ENCODE measurements at places on chromosomes 2 and 18.

- DNase-seq: no peak
These were observed 300.3 kb downstream of the MTX2 start for GRCh38 chr2:176569574-176569973.

DNA sequence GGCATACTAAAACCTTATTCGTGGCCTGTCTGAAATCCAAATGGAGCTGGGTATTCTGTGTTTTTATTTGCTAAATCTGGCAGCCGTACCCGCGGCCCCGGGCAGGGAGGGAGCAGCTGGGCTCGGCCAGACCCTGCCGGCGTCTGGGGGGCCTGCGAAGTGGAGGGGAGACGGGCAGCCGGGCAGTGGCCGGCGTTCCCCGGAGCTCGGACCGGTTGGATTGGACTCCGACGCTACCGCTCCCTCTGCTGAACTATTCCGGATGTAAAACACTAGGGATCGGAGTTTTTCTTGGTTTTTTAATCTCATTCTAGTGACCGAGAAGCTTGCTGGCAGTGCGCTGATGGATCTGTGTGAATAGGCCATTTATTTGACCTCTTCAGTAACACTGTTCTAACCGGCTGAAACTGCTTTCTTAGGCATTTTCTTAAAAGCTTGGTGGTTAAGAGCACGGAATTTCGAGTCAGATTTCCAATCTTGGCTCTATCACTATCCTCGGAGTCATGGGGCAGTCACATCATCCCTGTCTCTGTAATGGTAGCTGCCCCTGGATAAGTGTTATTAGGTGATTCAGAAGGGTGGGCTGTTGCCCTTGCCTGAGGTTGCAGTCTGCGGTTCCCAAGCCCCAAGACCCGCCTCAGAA lies 694 bp downstream of the UNC50 start:
- DNase-seq: peak; percentile 28

GRCh38 chr2:117982376-117983033 lies 31.4 kb downstream of the CCDC93 start:
- DNase-seq: no peak

DNA sequence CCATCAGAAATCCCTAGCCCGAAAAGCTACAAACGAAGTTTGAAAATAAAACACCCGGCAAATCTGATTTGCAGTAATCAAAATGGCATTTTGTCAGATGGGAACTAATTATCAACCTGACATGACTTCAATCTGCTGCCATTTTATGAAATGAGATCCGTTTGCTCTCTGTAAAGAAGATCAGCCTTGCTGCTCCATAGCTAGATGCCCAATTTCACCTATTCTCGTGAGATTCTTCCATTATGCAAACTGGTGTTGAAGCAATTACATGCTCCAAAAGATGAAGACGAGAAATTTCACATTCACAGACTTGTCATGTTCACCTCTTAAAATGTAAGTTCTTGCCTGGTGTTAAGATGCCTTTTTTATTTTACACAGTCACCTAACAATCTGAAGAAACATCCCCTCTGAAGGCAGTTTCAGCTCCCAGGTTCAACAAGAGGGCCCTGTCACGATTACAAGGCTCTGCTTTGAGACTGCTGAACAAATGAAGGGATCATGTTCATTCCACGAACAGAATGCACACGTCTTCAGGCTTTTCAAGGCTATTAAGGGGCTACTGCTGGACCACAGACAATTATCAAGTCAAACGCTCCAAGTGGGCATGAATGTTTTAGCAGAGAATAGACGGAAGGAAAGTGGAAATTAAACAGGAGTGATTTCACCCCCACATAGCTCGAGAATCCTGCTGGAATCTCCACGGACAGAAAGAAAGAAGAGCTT lies 172.6 kb upstream of the PID1 start:
- DNase-seq: no peak

GRCh38 chr2:128380961-128381938 lies 62.6 kb upstream of the HS6ST1 start:
- no peak for DNase-seq

GRCh38 chr2:224069172-224069571 lies 30.1 kb upstream of the SERPINE2 start:
- no peak for DNase-seq

GRCh38 chr2:158967731-158968395 lies 577 bp upstream of the TANC1 start:
- no peak for DNase-seq

Measured in hematopoietic multipotent progenitor cell treated with erythropoietin and hydrocortisone succinate and interleukin-3 and kit ligand, for 17 days (in vitro differentiated cells).